Calu3 (cell line): ENCODE measurements at places on chromosomes 7 and 10. TPM values are rescaled to one million over a fixed set of nuclear protein-coding genes. Genes with fewer than 3 reads are reported as not detected.

Gene NPFFR1
- total RNA-seq = 0.20 and 0.24 TPM in 2 replicates

Gene PKD2L1
- not detected in 2 replicates for total RNA-seq

Gene CAMK2B
- 0.12 TPM in 1 of 2 replicates, not detected in the other for total RNA-seq

Gene FAM25A
- not detected in 2 replicates for total RNA-seq

Gene SKIDA1
- total RNA-seq = 0.40 TPM in 1 of 2 replicates, not detected in the other

Gene HILPDA
- 14.5 and 17.4 TPM in 2 replicates for total RNA-seq

Gene PAXIP1
- total RNA-seq = 23.1 and 24.3 TPM in 2 replicates

Gene SEC31B
- 6.5 and 6.7 TPM in 2 replicates for total RNA-seq

Gene FAM221A
- 25.2 and 30.8 TPM in 2 replicates for total RNA-seq

Gene PWWP2B
- total RNA-seq = 12.9 and 15.8 TPM in 2 replicates

Gene MPLKIP
- total RNA-seq = 59.1 and 62.7 TPM in 2 replicates

Gene ZPBP
- total RNA-seq = not detected in 2 replicates

Gene ENTPD1
- 0.92 and 2.2 TPM in 2 replicates for total RNA-seq

Gene CAV1
- total RNA-seq = 13.3 and 15.9 TPM in 2 replicates

Gene STARD3NL
- total RNA-seq = 60.7 and 66.4 TPM in 2 replicates

Gene RBP3
- not detected in 2 replicates for total RNA-seq

Gene PNLIPRP3
- not detected in 2 replicates for total RNA-seq

Gene EBLN1
- not detected in 2 replicates for total RNA-seq

Gene ANXA8
- total RNA-seq = 0.69 and 1.1 TPM in 2 replicates

Gene SFRP5
- total RNA-seq = 0.19 and 0.20 TPM in 2 replicates

GRCh38 chr7:31192986-31193385 lies 140.9 kb downstream of the ADCYAP1R1 start:
- peak; percentile 84 for DNase-seq

DNA sequence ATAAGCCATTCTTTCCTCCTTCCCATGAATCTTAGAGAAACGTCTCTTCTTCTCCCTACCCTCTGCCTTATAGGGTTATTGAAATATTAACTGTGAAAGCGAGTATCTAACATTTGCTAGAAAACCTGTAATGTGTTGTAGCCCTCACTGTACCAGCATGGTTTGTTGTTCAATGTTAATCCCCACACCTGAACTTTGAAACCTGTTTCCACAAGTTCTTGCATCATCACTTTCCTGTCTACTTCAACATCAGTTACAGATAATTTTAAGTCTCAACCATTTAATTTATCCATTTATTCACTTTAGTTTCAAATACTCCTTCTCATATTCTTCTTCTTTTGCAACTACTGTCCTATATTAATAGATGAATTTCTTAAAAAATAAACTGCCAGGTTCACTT lies 148.2 kb downstream of the ETV1 start:
- no peak for DNase-seq

DNA sequence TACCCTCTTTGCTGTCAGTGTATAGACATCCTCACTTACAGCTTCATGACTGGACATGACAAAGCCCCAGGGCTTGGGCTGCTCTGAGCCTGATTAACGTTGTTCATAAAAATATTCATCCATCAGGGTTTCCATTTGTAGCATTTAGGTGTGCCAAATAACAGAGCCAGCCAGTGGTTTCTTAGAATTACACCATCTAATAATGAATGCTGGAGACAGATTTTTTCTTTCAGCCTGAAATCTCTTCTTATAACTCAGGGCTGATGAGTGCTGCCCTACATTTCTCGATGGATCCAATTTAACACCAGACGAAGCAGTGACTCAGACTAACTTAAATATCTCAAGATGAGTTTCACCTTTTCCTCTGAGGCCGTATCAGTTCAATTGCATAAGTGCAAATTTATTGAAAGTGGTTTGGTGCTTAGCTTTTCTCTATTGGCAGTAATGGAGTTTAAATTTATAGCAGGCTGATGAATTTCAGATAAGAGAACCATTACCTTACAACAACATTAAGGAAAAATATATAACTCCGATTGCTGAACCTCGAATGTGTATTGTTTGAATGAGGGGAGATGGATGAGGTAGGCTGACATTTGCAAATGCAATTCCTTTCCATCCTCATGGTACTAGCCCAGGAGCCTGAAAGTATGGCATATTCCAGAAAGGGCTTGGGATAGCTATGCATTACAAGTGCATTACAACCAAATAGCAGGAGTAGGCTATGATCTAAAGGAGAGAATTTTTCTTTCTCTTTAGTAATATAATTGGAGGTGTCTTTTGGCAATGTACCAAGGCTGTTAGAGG lies 900.6 kb downstream of the KCNMA1 start:
- no peak for DNase-seq

- DNase-seq = no peak
These were observed 6.3 kb upstream of the DDIT4 start for GRCh38 chr10:72267381-72267780.

- no peak for DNase-seq
These were observed 32.5 kb upstream of the DAGLB start for GRCh38 chr7:6480323-6480660.

- no peak for DNase-seq
These were observed 23.9 kb downstream of the KLF6 start for GRCh38 chr10:3761021-3761686.

GRCh38 chr7:4958477-4959301 lies at the start of gene MMD2:
TSS of gene MMD2 (minus strand) at chr7:4959187. CDS start at chr7:4959017, 170 bp downstream.
- DNase-seq = no peak

DNA sequence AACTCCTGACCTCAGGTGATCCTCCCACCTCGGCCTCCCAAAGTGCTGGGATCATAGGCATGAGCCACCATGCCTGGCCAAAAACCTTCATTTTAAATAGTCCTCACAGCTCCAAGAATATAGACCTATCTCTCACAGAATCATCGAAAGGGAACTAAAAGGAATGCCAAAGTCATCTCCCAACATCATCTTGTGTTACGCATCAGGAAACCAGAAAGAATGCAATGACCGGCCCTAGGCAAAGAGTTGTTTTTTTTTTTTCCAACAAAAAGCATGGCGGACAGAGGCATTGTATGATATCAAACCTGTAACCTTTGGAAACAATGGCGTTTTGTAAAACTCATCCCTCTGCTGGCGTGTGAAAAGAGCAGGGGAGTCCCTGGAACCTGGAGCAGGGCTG lies 73.2 kb downstream of the FAM107B start:
- no peak for DNase-seq

DNA sequence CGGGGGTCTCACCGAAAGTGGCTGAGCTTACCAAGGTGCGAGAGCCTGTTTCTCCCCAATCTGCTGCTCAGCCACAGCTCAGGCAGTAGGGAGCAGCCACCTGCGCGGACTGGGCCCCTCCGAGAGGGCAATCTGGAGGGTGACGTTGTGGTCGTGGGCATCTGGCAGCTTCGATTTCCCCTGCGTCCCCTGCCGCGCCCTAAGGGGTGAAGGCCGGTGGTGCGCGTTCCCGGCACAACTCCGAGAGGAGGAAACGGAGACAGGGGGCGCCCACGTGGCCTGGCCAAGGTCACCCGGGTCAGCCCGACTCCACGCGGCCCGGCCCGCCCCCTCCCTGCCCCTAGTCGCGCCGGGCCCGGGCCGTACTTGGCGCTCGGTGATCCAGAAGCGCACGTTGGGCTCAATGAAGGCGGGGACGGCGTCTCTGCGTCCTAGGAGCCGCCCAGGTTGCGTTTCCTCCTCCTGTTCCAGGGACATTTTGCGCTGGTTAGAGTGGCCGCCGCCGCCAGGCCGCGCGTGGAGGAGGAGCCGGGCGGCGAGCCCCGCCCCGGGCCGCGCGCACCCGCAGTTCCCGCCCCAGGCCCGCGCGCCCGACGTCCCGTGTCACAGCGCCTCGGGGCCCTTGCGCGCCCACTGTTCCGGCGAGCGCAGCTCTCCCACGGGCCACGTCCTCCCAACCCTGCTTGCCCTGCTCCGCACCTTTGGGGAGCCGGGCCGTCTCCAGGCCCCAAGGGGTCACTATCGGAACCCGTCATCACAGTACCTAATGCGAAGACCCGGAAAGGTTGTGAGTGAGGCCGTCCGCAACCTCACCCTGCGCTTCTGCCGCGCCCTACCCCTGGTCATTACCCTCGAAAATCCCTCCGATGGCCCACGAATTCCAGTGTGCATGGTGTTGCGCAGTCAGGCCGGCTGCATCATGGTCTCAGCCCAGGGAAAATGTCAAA lies at the start of gene SFXN4:
Gene SFXN4, minus strand, starts transcription at position 544 of the 947 bp plus-strand sequence. Its CDS starts 67 bp downstream, at position 477.
- peak; percentile 71 for DNase-seq

GRCh38 chr7:46006212-46006611 lies 85.1 kb upstream of the IGFBP3 start:
- DNase-seq = no peak

DNA sequence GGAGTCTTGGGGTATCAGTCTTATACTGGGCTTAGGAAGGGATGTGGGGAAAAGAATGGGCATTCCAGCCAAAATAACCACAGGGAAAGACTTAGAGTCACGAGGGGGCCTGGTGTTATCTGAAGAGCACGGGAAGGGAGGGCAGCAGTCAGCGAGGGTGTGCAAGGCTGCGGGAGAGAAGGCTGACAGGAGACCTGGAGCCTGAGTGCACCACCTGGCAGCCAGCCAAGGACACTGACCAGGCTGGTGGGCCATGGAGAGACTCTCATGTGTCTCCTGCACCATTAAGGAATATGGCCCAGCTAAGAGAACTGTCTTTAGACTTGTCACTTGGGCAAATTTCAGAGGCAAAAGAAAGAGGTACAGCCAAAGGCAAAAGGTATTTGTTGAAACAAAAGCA lies 69.6 kb downstream of the PKD1L1 start:
- no peak for DNase-seq

GRCh38 chr7:12729112-12729511 lies 41.7 kb downstream of the ARL4A start:
- DNase-seq = peak; percentile 59

DNA sequence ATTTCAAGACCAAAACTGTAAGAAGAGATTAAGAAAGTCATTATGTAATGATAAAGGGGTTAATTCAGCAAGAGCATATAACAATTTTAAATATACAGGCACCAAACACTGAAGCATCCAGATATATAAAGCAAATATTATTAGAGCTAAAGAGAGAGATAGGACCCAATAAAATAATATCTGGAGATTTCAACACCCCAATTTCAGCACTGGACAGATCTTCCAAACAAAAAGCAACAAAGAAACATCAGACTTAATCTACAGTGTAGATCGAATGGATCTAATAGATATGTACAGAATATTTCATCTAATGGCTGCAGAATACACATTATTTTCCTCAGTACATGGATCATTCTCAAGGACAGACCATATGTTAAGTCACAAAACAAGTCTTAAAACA lies 151.3 kb downstream of the COBL start:
- DNase-seq = no peak

- DNase-seq = peak; percentile 84
These were observed 45.1 kb downstream of the AMZ1 start for GRCh38 chr7:2732959-2733584.

GRCh38 chr7:299628-300027 lies 9.7 kb downstream of the FOXL3 start:
- DNase-seq = no peak

GRCh38 chr10:69337296-69338132 lies 59.2 kb downstream of the HK1 start:
- no peak for DNase-seq

DNA sequence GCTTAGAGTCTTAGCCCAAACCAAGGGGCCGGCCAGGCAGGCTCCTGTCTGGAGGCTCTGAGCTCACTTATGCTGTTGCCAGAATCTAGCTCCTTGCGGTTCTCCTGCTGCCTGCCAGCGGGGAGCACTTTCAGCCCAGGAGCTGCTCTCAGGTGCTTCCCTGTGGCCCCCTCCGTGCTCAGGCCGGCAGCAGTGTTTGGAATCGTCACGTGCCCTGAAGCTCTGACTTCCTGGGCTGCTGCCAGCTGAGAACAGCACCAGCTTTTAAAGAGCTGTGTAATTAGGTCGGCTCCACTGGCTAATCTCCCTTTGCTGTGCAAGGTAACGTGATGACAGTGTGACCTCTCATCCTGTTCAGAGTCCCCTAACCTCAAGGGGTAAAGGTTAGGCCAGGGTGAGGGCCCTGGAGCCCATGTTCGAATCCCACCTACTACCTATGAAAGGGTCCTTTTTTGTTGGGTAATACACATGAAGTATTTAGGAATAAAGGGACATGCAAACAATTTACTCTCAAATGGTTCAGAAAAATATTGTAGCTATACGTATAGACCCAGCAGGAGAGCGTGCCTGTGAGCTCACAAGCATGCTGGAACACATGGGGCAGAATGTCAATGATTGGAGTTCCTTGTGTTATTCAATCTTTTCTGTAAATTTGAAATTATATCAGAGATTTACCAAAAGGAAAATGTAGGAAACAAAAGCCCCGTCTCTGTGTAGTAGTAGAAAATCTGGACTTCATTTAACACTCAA lies 16.6 kb downstream of the ZNF862 start:
- peak; percentile 48 for DNase-seq

GRCh38 chr7:29598613-29599012 lies 35.0 kb downstream of the PRR15 start:
- peak; percentile 78 for DNase-seq

GRCh38 chr10:21732067-21732772 lies 198.2 kb downstream of the MLLT10 start:
- peak; percentile 30 for DNase-seq

DNA sequence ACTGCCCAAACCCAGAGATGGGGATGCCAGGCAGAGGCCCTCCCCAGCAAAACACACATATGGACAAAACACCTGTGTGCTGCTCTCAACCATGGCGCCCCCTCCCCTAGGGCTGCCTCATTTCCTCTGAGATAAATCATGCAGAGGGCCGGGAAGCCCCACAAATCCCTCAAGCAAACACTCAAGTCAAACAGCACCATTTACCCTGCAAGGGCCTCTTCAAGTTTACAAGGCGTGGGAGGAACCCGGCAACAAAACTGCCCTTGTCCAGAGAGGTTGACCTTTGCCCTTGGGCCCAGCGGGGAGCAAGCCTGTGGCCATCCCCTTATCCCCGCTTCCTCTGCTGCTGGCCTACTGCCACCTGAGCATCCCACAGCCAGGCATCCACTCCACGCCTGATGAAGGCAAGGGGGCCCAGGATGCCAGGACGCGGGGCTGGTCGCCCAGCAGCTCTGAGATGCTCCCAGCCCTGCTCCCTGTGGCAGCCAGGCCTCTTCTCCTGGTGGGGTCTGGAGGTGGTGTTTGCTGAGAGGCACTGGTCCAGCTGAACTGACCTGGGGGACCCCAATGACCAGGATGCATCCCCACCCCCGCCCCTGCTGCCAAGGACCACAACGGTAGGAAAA lies 77.4 kb downstream of the DLG5 start:
- peak; percentile 46 for DNase-seq
